ENCODE measurements at places on chromosomes 2 and 18.

DNA sequence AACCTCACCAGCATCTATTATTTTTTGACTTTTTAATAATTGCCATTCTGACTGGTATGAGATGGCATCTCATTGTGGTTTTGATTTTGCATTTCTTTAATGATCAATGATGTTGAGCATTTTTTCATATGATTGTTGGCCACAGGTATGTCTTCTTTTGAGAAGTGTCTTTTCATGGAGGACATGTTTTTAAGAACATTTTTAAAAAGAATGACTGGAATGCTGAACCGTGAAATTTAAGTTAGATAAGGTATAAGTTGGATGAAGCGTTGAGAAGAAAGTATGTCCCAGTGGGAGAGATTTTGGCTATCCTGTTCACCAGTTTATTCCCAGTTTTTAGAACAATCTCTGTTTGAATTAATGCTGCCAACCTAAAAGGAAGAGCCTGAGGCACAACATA, 365.9 kb downstream of the CELF4 start:
- ATAC-seq = no peak

DNA sequence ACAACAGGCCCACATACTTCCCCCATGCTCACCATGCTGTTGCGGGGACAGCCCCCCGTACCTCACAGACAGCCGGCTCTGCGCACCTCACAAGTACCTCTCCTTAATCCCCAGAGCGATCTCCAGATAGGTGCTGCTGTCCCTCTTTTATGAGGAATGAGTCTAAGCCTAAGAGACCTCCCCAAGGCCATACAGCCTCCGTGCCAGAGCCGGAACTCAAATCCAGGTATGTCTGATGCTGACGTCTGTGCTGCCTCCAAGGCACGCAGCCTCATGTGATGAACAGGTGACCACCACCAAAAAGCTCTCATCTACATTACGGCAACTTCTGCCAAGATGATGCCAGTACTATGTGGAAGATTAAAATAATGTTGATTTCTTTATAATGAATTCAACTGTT, 85.2 kb downstream of the EIPR1 start:
- ATAC-seq = no peak

GRCh38 chr2:141498561-141498960, 632.3 kb downstream of the LRP1B start:
- no peak for ATAC-seq

GRCh38 chr2:46984642-46985476, 69.3 kb upstream of the MCFD2 start:
- ATAC-seq = peak; percentile 58

GRCh38 chr2:176122052-176122682, 352 bp upstream of the HOXD9 start:
- no peak for ATAC-seq

- no peak for ATAC-seq
Observed at GRCh38 chr2:241841181-241842066, 17.3 kb downstream of the PDCD1 start.

- ATAC-seq = no peak
Observed at GRCh38 chr2:42944779-42945415, 152.5 kb upstream of the HAAO start.

DNA sequence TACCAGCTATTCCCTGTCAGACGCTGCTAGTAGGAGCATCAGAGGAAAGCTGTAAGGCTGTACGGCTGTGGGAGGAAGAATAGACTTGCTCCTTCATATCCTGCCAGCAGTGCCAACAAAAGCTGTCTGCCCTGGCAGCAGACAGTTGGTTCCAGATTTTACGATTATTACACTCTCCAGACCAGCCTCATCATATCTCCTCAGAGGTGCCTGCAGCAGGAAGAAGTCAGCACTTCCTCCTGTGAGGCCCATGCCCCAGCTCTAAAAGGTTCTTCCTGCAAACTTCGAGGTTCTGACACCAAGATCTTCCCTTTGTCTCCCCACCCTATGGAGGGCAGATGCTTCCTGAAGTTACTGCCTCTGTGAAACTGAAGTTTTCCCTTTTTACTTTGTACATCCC, 537.7 kb upstream of the PKDCC start:
- ATAC-seq = no peak

GRCh38 chr18:35745814-35746213, 164.3 kb downstream of the GALNT1 start:
- no peak for ATAC-seq

DNA sequence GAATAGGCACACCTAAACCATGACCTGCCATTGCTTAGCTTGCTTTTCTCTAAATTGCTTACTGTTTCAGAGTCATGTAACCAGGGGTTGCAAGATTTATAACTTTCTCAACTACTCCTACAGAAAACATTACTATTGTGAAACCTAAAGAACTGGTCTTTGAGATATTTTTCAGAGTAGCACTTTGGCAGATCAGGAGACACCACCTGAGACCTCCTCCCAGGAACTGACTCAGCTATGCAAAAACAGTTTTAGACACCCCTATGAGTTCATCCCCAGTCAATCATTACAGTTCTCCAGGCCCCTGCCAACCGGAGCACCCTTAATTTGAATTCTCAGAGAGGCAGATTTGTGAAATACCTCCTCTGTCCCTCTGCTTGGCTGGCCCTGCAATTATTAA, 80.3 kb downstream of the MBOAT2 start:
- ATAC-seq = no peak

DNA sequence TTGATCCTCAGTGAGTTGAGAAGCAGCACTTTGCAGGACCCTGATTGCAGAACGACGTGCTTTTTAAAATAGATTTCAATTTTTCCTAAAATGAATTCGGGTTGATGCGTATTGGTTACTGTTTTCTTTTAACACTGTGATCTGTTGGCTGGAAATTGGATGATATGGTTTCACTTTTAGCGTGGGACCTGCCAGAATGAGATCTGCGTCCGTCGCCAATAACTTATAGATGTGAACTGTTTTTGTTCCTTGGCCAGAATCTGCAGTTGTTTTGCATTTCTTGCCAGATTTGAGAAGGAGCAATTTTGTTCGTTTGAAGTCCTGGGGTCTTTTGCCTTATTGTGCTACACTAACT, 703 bp downstream of the UGGT1 start:
- ATAC-seq = no peak

Data from stimulated activated memory B cell treated with anti-CD40 and anti-IgM and Interleukin-4, amounts not matched to agents 10 μg/mL and 1 μg/mL and 100 μg/mL, for 72 hours (primary cell).